Progenitor cell of endocrine pancreas (in vitro differentiated cells): ENCODE measurements at places on chromosomes 2 and 18.

- H3K27me3 ChIP-seq: no peaks in the 10 kb centered on the region
- DNase-seq: no peak
- H3K4me1 ChIP-seq: peaks cover 21% of the 10 kb centered on the region
Measured at GRCh38 chr18:9506046-9506792, 30.9 kb downstream of the RALBP1 start.

- H3K27ac ChIP-seq: no peak overlapping the region
- no peaks in the 10 kb centered on the region for H3K36me3 ChIP-seq
- H3K4me1 ChIP-seq: no peaks in the 10 kb centered on the region
- H3K4me3 ChIP-seq: no peak overlapping the region
- peaks cover 13% of the 10 kb centered on the region for H3K27me3 ChIP-seq
Measured at GRCh38 chr2:126835831-126836230, 62.9 kb upstream of the TEX51 start.

GRCh38 chr2:159226608-159227385, 59.7 kb downstream of the WDSUB1 start:
- no peaks in the 10 kb centered on the region for H3K27me3 ChIP-seq
- no peak overlapping the region for H3K27ac ChIP-seq
- no peaks in the 10 kb centered on the region for H3K4me1 ChIP-seq
- no peak for DNase-seq
- H3K4me3 ChIP-seq: no peak overlapping the region
- H3K36me3 ChIP-seq: peaks cover 18% of the 10 kb centered on the region

GRCh38 chr18:6719098-6719846, 10.2 kb upstream of the ARHGAP28 start:
- no peak for DNase-seq
- no peak overlapping the region for H3K4me3 ChIP-seq
- H3K27ac ChIP-seq: no peak overlapping the region
- no peaks in the 10 kb centered on the region for H3K36me3 ChIP-seq

DNA sequence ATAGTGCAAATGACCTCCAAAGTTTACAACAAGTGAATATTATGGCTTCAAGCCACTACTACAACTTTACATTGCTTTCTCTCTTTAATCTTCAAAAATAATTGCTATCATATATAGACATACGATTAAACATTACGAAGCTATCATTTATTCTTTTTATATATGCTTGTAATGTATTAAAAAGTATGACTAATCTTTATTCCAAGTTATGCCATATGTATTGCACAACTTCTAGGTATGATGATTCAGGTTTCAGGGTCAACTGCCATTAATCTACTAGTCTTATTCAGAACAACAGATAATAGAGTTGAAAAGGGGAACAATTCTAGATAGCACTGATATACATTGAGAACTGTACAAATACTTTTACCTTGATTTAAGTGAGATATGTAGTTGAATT, 506.2 kb upstream of the TMEFF2 start:
- DNase-seq: no peak
- no peak overlapping the region for H3K27ac ChIP-seq
- no peaks in the 10 kb centered on the region for H3K27me3 ChIP-seq
